ENCODE measurements at places on chromosomes 3 and 15. TPM values are rescaled to one million over a fixed set of nuclear protein-coding genes. Genes with fewer than 3 reads are reported as not detected.

Gene SAMD7
- total RNA-seq: not detected

Gene ANO10
- total RNA-seq: 42.2 TPM

Gene CD86
- 0.79 TPM for total RNA-seq

Gene EHHADH
- 8.2 TPM for total RNA-seq

All from placental epithelial cell (primary cell).